ENCODE measurements at places on chromosomes 5 and 9.

- DNase-seq: no peak
These were observed 354.8 kb downstream of the PDE4D start for GRCh38 chr5:59538750-59539121.

GRCh38 chr9:98195671-98196070, 3.2 kb upstream of the CORO2A start:
- DNase-seq: no peak

DNA sequence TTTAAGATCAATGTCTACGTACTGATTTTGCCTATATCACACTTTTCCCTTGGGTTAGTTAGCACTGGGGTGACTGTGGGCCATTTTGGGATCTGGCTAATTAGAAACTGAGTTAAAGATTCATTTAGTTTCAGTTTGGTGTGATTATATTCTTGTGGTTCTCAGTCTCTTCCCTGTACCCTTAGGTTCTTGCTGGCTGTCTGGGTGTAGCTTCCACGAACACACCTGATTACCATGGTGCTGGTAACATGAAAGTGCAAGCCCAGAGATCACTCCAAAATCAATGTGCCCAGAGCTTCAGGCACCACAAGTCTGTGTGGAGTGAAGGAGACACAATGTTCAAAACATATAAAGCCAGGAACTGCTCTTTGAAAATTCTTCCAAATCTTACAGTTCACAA, 248.1 kb downstream of the PDE4D start:
- DNase-seq: no peak

DNA sequence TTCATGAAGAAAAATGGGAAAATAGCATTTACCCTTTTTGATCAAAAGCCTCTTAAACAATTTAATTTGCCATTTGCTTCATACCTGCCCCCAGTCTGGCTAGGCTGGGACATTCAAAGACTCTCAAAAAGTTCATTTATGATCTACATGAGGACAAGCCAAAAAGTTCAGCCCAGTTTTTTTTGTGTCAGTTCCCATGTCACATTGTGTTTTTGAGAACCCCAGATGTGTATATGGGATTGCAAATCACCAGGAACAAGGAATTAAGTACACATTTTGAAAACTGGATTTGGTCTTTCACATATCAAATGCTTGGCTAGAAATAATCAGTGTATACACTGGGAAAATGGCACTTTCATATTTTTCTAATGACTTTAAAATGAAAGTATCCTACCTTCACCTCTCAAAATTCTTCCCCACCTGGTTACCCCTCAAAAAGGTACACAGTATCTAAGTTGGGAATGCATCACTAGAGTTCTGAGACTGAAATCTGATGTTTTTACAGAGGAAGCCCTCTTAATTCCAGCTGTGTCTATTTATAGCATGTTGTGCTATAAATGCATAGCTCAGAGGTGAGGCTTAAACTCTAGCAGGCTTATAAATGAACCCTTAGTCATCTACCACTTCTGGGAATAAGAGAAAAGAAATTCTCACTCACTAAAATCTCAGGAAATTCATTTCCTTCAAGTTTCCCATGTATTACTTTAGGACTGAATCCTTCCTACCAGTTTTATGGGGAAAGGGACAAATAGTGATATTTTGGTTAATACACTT, 9.3 kb downstream of the STOM start:
- no peak for DNase-seq

- DNase-seq: no peak
These were observed 62.2 kb downstream of the RNF38 start for GRCh38 chr9:36337865-36338264.
